ENCODE measurements at places on chromosomes 7 and 10.

DNA sequence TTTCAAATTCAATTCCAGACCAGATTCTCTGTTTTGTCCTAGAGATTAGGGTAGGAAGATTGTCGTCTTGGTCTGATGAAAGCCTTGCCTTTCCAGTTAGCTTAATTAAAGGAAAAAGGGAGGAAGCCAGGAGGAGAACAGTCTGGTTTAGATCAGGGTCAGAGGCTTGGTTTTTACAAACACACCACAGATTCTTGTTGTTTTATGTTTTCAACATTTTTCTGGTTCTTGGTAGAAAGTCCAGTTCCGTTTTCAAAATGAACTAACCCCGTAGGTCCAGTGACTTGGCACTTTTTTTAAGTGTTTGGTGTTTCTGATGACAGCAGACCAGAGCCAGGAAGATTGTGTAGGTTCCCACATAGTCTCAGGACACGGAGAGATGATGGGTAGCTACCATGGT lies 167.1 kb upstream of the INHBA start:
- no peak for DNase-seq

DNA sequence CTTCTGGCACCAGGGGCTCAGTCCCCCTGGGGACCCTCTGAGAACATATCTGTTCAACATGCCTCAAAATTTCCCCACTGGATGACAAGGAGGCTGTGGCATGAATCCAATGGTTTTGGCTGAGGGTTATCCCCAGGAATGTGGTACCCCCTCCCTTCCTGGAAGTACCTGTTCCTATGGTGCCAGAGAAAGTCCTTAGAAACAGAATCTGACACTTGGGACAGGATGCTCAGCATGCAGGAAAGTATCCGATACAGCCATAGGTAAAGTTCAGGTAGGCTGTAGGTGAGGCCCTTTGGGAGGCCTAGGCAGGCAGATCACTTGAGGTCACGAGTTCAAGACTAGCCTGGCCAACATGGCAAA lies 42.7 kb upstream of the A1CF start:
- DNase-seq = no peak

DNA sequence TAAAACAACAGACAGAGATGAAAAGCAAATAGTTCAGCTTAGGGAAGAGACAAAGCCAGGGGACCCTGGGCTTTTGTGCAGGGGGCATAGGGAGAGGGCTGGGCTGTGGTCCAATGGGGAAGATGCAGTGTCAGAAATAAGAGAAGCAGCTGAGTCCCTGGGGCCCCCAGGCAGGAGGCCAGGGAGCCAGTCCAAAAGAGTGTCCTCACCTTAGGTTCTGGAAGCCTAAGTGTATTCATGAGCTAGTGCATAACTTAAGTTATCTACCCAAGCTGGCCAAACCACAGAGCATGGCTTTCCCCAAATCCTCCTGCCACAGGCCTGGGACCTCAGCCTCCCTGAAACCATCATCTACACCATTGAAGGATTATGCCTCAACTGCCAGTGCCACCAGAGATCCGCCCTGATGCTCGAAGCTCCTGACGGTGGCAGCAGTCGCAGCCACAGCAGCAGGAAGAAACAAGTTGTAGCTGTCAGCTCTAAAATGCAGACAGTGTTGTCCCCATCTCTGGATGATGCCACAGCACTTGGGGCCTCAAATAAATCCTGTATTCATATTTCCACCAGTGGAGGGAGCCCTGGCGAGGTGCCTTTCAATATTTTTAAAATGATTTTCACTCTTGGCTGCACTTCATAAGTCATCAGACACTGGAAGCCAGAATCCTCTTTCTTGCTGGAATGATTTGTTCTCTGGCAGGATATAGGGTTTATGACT lies 574.6 kb downstream of the GRID1 start:
- no peak for DNase-seq

- no peak for DNase-seq
These were observed 94.2 kb upstream of the PRKCQ start for GRCh38 chr10:6674291-6674690.

GRCh38 chr10:65142641-65143435 lies 1621.6 kb downstream of the REEP3 start:
- no peak for DNase-seq

DNA sequence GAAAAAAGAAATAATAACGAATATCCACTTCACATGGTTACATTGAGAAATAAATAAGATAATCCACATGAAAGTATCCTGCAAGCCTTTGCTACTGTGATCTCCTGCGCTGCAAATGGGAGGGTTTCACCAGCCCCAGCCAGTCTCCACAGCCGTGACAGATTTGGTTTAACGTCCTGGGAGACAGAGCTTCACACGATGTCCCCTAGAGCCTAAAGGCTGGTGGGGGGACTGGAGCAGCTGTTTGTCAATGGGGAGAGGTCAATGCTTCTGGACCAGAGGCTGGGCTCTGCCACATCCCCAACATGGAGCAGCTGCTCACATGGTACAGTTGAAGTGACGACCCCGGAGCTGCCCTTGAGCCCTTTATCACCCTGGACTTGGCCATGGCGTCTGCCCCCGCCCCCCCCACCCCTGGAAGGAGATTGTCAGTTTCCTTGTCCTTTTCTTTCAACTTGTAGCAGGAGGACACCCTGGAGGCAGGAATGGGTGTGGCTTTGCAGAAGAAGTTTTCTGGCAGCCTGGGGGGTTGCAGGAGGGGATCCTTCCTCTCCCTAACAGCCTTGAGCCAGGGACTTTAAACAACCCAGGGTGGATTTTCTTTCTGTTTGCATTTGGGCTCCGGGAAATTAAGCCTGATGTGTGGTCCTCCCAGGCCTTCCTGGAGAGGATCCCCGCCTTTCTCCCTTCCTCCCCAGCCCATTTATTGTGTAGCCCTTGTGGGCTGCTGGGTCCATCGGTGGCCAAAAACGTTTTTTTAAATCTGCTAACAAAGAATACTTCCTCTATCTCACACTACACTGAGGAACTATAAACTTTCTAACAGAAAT lies 37.0 kb upstream of the MXI1 start:
- DNase-seq = no peak

DNA sequence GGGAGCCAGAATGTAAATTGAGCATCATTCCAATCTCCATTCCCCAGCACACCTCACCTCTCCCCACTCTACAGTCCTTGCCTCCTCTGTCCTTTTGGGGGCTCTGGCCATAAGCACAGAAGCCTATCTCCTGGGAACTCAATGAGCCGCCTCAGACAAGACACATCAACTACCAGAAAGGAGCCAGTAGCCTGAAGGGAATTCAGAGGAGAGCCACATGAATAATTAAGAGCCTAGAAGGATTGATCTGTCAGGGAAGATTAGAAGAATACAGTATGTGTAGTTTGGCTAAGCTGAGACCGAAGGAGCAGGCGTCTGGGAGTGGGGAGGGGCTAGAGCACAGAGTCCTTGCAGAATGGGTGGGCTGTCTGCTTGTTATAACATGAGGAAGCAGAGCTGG lies 31.2 kb downstream of the FRMD4A start:
- no peak for DNase-seq

GRCh38 chr7:135480966-135481597 lies 28.8 kb downstream of the CNOT4 start:
- DNase-seq = no peak

- no peak for DNase-seq
These were observed 266.6 kb downstream of the DGKB start for GRCh38 chr7:14635955-14636354.

DNA sequence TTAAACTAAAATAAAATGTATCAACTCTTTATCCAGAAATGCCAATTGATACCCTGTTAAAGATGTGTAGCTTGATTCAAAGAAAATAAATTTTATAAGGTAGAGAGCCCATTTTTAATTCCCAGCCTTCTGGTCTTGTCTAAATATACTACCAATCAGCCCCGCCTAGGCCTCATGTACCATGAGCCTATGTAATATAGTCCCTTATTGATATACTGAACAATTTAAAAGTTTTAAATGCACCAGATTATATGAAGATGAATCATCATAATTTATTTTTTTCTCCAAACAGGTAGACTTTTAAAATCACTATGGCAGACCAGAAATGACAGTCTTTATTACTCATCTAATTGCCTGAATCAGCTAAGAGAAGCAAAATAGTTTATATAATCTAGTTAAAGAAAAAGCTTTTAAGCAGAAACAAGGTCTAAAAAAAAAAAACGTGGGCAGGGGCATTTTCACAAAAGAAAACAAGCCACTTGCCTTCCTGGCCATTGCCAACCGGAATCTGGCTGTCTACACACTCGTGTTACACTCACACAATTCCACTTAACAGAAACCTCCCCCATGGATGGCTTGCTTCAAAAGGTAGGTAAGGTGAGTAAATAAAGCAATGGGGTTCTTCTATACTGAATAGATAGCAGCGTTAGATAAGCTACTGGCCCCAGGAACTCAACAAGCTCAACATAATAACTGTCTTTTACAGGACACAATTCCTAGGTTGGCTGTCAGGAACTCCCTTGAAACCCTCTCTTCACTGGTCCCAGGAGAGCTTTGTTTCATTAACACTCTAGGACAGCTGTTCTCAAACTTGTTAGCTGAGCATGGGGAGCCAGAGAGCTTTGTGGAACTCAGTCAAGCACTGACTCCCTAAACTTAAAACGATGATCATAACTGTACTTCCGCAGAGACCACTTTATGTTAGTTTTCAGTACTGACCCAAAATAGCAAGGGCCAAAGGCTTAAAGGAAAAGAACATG lies 37.2 kb downstream of the RAPGEF5 start:
- DNase-seq = no peak

GRCh38 chr10:71187600-71187999 lies 24.8 kb upstream of the UNC5B start:
- no peak for DNase-seq

DNA sequence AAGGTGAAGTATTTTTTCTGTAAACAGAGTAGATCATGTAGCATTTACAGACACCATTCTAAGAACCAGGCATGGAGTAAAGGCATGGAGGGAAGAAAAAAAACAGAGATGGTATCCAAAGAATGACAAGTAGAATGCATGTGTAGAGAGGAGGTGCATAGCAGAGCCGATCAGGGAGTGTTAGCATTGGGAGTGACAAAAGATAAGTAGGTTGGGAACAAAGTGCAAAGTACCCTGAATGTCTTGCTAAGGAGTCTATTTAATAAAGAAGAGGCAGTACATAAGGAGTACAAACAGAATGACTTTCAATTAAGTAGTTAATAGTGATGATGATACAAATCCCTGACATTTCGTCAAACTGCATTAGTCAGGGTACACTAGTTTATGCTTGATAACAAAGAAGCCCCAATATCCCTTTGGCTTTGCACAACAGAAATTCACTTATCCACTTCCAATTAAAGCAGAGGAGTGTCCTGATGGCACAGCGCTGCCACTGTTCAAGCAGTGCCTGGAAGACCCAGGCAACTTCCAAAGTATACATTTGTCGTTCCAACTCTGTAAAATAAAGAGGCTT lies 371.5 kb downstream of the TNS3 start:
- no peak for DNase-seq

- DNase-seq = no peak
These were observed 39.7 kb downstream of the CARD11 start for GRCh38 chr7:3003936-3004335.

- no peak for DNase-seq
These were observed 11.1 kb upstream of the TFEC start for GRCh38 chr7:116041615-116042014.

DNA sequence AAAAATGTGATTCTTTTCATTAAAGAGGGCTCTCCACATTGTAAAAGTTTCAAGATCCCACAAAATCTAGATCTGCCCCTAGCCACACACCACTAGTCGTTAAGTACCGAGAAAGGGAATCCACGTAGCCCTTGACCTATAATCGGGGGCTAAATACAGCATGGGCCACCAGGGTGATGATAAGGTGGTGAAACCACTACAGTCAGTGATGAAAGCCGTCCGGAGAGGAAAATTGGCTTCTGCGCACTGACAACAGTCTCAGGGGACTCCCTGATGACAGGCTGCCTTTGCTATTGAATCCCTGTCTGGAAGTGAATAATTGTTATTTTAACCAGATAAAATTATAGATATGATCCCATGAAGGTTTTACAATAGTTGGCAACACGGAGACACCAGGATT lies 4.6 kb downstream of the TECTB start:
- no peak for DNase-seq

DNA sequence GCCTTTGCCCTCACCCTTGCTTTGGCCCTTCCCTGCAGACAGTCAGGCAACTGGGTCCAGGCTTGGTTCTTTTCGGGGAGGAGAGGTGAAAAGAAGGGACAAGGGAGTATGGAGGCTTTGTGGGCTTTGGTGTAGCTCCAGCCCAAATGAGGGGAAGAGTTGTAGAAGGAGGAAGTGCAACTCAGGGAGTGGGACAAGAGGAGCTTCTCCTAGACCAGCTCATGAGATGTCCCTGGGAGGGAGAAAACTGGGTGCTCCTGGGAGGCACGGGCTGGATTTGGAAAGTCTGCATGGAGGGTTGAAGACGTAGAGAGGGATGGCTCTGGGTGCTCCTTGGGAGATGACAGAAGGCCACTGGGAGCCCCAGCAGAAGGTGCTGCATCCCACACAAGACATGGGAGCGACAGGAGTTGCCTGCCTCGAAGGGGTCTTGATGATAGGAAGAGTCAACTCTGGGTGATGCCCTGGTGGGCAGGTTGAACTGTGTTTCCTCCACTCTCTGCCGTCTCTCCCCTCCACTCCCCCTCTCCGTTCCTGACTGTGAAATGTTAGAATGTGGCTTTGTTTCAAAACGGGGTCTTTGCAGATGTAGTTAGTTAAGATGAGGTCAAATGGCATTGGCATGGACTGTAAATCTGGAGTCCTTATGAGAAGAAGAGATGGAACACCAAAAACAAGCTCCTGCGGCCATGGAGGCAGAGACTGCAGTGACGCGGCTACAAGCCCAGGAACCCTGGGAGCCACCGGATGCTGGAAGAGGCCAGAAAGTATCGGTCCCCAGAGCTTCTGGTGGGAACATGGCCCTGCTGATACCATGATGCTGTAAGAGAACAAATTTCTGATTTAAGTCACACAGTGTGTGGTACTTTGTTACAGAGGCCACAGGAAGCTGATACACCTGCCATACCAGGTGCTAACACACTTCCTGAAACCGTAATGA lies 298.5 kb downstream of the GLRX3 start:
- DNase-seq = no peak
